Stimulated activated CD8-positive, alpha-beta memory T cell treated with anti-CD3 and anti-CD28 coated beads, Interleukin-4, amount 100 ng/mL, for 4 hours (primary cell): ENCODE measurements at places on chromosomes 3 and 15.

DNA sequence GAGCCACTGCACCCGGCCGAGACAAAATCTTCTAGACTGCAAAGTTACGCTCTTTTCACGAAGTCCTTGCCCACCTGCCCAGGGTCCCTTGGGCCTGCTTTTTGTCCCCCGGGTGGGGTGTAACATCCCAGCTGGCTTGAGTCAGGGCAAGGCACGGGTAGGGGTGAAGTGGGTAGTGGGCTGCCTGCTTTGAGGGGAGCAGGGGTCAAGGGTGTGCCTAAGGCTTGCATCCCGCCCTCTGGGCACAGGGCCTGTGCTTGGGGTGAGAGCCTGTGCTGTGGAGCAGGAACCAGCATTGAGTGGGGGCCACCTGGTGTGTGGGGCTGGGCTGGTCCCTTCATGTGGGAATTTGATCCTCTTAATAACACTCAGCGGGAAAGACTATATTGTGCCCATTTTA is 74.6 kb downstream of the KLF13 start:
- DNase-seq, result no peak

DNA sequence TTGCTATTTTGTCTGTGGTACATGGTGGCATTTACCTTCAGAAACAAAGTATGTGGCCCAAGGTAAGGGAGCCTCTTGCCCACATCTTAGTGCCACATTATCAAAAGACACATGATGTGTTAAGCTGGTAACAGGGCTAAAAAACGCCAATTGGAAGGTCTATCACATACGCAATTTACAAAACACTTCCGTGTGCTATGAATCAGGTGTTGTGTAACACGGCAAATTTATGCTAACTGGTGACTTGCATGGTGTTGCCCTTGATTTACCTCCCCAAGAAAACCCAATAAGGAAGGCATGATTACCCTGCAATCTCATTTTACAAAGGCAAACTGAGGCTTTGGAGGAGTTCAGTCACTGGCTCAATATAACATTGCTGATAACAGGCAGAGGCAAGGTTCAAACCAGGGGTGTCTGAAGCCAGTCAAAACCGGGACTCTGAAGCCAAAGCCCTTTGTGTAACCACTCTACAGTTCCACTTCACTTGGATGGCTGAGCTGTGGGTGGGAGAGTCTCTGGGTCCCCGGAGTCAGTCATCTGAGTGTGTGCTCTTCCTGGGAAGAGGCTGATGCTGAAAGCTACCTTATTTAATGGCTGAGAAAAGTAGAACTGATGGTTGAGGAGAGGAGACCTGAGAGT is 103.9 kb upstream of the BCL6 start:
- no peak for DNase-seq

- DNase-seq, result no peak
Observed at GRCh38 chr3:49456466-49456865, 13.6 kb upstream of the DAG1 start.

DNA sequence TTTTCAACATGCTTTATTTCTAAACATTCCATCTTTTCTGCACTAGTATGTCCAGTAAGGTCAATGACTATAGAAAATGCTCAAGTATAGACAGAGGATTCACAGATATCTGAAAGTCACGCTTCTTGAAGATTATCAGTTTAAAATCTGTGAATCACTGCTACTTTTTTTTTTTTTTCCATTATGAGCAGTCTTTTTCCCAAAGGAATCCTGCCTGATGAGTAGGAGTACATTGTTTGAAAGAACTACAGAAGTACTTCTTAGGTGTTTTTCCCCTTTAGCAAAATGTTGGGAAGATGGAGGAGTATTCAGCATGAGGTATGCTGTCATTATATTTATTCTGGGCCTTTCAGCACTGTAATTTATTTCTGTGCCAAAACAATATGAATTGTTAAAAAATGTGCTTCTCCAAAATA is 266.2 kb downstream of the NLGN1 start:
- DNase-seq, result no peak

GRCh38 chr3:190058521-190059241 is 62.0 kb downstream of the P3H2 start:
- DNase-seq, result no peak

- no peak for DNase-seq
Observed at GRCh38 chr15:57321973-57322601, 54.2 kb upstream of the CGNL1 start.

- DNase-seq, result no peak
Observed at GRCh38 chr3:79874646-79875045, 106.8 kb upstream of the ROBO1 start.

DNA sequence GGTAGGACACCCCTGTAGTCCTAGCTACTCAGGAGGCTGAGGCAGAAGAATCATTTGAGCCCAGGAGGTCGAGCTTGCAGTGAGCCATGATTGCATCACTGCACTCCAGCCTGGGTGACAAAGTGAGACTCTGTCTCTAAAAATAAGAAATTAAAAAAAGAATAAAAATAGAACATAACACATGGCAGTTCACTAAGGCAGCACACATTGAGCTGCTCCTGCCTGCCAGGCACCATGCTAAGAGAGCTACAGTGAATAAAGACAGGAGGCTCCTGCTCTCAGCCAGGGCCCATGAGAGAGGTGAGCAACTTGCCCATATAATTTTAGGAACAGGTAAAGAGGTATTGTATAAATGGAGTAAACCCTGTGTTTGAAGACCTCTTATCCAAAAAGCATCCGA is 54.3 kb downstream of the EBLN2 start:
- DNase-seq, result no peak

DNA sequence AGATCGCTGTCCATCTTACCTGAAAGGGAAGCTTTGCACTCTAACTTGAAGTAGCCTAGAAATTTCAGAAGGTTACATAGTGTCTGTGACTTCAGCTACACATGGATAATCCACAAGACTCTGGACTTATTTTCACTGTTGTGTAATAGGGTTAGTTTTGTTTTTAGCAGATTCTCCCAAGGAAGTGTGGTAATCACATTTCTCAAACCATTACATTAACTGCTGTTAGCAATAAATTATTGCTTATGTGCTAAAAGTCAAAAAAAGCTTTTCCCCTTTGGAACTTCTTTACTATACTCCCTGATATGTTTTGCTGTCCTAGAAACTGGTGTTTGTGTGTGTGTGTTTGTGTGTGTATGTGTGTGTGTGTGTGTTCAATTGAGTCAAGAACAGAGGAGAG is 351.8 kb upstream of the TPRG1 start:
- DNase-seq, result no peak

DNA sequence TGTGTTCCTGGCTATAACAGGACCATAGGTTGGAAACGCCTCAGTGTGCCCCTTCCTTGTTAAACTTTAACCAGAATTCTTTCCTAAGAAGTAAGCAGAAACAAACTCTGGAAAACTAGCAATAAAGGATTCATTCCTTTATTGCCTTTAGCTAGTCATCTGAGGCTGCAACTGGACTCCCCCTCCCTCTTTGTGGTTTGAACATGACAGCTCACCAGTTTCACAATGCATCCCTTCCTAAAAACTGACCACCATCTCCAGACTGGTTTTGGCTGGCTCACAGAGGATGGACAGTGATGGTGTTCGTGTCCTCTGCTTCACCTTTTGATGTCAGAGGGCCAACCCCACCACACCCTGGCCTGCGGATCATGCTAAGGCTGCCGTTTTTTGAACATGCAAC is 27.9 kb upstream of the TGFBR2 start:
- DNase-seq, result no peak

- no peak for DNase-seq
Observed at GRCh38 chr3:68306571-68306970, 625.8 kb downstream of the TAFA4 start.

- DNase-seq, result no peak
Observed at GRCh38 chr15:57747206-57747896, 40.8 kb downstream of the POLR2M start.

- no peak for DNase-seq
Observed at GRCh38 chr15:57890351-57890750, 175.2 kb downstream of the ALDH1A2 start.

GRCh38 chr15:78855746-78856145 is 16.9 kb upstream of the MORF4L1 start:
- no peak for DNase-seq

GRCh38 chr3:155161640-155162292 is 81.6 kb downstream of the MME start:
- DNase-seq, result no peak

DNA sequence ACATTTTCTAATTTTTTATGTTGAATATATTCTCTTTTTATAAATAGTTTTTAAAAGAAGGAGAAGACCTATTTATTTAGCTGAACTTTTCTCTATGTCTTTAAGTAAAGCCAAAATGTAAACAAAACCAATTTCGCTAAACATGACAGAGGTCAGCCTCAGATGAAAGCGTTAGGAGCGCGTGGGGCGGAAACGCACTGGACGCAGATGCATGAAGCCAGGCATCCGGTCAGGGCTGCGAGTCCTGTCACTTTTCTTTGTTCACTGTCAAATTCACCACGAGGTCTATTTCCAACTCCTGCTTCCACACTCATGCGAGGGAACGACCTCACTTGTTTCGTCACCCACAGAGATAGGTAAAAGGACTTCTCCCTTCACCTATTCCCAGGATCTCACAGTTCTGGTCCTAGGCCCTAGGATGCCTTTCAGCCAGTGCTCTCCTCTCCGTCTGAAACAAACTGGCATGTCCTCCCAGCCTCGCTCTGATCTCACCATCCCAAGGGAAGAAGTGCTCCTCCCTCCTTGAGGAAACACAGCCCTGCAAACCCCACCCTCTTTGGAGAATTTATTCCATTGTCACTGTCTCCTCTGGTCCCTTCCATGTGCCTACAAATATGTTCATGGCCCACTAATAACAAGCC is 57.9 kb downstream of the ITGB5 start:
- DNase-seq, result no peak

- DNase-seq, result no peak
Observed at GRCh38 chr3:124785973-124786372, 55.7 kb downstream of the UMPS start.

DNA sequence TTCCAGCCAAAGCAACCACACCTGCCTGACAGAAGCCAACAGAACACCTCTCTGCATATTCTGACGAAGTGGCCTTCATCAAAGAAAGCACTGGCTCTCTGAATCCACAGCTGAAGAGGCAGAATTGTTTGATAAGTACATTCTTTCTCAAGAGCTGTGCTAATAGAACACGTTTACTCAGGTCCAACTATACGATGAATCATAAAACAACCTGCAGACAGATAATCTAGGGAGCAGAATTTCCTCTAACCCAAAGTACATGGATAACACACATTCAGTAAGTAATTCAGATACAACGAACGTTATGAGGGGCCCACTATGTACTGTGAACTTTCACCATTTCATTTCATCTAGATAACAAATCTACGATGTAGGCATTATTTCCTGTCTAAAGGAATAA is 25.4 kb downstream of the ALDH1A2 start:
- DNase-seq, result no peak

- DNase-seq, result no peak
Observed at GRCh38 chr3:98710067-98710659, 53.0 kb upstream of the ST3GAL6 start.

GRCh38 chr15:43196760-43197548 is 11.8 kb downstream of the CCNDBP1 start:
- DNase-seq, result no peak

DNA sequence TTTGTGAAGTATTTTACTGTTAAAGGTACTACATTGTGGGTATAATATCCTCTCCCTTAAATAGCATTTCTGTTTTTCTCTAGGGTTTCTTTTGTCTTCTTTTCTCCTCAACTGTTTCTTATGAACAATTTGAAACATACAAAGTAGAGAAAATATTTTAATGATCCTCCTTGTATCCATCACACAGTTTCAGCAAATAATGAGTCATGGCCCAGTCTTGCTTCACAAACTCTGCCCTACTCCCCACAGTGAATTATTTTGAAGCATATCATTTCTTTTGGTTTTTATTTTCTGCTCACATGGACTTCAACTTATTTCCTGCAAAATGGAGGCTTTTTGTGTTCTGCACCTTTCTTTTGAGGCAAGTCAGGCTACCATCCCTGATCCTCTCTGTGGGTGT is 6.1 kb upstream of the SCAANT1 start:
- no peak for DNase-seq

DNA sequence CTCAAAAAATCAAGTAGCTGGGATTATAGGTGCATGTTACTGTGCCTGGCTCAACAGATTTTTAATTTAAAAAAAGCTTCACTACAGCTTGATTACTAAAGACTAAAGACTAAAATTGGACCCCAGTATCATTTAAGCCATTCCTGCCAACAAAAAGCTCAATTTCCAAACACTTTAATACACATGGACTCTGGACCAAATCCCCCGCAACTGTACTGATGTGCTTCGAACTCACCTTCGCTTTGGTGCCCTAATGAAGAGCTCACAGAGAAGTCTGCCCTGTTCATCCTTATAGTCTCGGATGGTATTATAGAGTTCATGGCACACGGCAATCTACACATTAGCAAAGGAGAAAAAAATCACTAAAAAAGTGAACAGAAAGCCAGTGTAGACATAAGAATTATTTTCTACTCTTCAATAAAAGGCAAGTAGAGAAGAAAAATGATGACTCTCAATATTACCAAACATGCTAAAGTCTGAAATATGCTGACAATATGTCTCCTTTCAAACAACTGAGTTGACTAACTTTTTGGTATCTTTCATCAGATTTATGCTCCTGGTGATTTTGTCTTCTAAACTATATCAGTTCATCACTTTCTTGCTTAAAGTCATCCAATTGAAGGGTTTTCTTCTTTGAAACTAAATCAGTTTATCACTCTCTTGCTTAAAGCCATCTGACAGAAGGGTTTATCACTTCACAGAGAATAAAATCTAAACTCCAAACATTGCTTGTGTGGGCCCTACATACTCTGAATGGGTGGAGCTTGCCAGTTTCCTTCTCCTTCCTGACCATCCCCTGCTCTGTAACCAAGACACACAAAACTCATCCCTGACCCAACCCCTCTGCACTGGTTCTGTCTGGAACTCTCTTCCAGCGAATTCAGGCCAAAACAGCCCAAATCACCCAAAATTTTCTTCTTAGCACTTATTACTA is 7.2 kb downstream of the PBRM1 start:
- no peak for DNase-seq

DNA sequence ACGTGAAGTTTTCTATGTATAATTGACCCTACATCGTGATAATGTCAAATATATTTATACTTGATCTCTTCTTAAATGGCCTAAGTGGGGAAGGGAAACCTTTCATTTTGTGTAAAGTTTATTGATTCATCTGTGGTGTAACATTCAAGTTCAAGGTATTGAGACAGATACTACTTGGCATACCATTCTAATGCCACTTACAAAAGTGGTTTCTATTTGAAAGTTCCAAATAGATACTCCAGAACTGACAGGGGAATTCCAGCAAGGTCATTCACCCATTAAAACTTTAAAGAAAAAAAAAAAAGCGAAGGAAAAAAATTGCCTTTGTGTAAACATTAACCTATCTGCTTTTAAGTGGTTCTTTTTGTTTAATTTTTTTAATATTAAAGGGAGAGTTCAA is 45.3 kb upstream of the MAP3K13 start:
- DNase-seq, result no peak

GRCh38 chr3:72275331-72275751 is 490.4 kb upstream of the PROK2 start:
- no peak for DNase-seq

GRCh38 chr3:116453666-116454346 is 8.5 kb upstream of the LSAMP start:
- no peak for DNase-seq

DNA sequence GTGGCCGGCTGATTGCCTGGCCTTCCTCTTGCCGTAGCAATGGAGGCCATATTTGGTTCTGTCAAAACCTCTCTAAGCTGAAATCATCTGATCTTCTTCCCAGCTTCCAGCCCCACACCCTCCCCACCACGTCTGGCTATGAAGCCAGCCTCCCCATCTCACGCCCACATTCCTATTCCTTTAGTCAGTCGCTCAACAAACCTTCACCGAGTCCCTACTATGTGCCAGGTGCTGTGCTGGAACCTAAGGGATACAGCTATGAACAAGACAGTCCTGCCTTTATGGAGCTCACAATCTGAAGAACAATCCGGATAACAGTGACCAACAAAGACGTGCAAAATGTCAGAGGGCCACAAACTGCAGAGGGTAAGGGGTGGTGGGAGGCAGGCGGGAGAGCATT is 31.9 kb upstream of the SMAD6 start:
- DNase-seq, result no peak
